ENCODE measurements at places on chromosomes 16 and 17.

- DNase-seq: no peak
These were observed 31.9 kb downstream of the EPN2 start for GRCh38 chr17:19269106-19269505.

- DNase-seq: no peak
These were observed 752.9 kb downstream of the KCNJ2 start for GRCh38 chr17:70922268-70922667.

- no peak for DNase-seq
These were observed 24.4 kb upstream of the GPT2 start for GRCh38 chr16:46859719-46860152.

DNA sequence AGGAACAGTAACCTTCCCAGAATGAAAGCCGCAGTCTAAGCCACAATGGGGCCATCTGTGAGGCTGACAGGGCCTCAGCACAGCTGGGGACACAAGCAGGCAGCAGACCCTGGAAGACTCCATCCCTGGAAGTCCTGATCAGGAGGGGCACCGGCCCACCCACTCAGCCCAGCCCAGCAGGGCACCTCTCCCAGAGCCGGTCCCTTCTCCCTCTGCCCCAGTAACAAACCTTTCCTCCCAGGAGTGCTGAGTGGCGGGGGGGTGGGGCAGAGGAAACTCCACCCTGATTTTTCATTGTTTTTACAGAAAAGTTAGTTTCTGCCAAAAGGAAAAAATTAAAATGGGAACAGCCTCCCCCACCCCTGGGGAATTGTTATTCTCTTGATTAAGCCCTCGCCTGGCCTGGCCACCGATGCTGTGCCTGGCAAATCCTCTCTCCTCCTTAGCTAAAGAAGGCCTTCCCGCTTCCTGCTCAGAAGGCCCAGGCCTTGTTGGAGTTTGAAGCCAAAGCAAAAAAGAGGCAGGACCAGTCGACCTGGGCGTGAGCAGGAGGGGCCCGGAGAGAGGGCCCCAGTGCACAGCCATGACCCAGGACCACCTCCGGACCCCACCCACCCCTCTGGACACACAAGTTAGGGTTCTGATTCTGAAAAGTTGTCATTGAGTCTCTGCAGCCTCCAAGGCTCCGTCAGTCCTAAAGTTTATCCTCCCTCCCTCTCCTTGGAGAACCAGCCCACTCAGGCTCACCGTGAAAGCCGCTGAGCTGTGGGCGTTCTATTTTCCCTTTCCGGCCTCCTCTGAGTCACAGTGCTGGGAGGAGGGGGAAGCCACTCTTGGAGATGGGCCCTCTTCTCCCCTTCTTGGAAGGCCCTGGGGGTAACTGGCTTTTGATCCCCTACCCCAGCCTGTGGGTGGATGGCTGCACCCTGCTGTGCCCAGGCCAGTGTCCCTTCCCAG is 128.4 kb upstream of the TNRC6C start:
- DNase-seq: no peak

DNA sequence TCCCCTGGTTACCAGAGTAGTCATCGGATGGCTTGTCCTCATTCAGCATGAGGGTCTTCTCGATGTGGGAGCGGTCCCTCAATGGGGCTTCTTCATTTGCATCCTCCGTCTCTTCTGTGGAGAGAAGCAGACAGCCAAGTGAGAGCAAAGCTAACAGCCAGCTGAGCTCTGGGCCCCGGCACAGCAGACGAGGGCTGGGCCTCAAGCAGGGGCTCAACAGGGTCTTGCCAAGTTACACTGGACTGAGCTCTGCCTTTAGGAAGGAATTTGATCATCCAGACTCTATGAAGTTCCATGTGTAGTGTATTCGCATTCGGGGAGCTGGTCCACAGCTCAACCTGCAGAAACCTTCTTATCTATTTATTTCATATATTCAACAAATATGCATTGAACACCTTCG is 37.4 kb downstream of the SRL start:
- no peak for DNase-seq
